ENCODE measurements at places on chromosomes 11 and 22. TPM values are rescaled to one million over a fixed set of nuclear protein-coding genes. Genes with fewer than 3 reads are reported as not detected.

Gene TMEM258
- total RNA-seq: 87.7 TPM

GRCh38 chr11:83374311-83374710 lies 88.1 kb upstream of the CCDC90B start:
- peaks cover 15% of the 10 kb centered on the region for H3K27me3 ChIP-seq
- H3K36me3 ChIP-seq: no peaks in the 10 kb centered on the region

GRCh38 chr22:36823186-36823839 lies 6.5 kb upstream of the PVALB start:
- no peak overlapping the region for H3K4me3 ChIP-seq
- no peak for DNase-seq
- H3K4me1 ChIP-seq: no peaks in the 10 kb centered on the region

Gene NEFH
- 0.47 TPM for total RNA-seq

Gene ZNRF3
- 0.69 TPM for total RNA-seq

Gene PKP3
- 0.29 TPM for total RNA-seq
